Activated T-cell treated with anti-CD3 and anti-CD28 coated beads, Interleukin-2, amount 50 U/mL, for 48 hours (primary cell): ENCODE measurements at places on chromosomes 5 and 9.

- no peak for DNase-seq
Observed at GRCh38 chr9:111696796-111697195, 35.4 kb downstream of the GNG10 start.

GRCh38 chr9:32706004-32706724 lies 70.7 kb upstream of the TAF1L start:
- no peak for DNase-seq

GRCh38 chr9:96004379-96004778 lies 128.9 kb downstream of the ERCC6L2 start:
- no peak for DNase-seq

DNA sequence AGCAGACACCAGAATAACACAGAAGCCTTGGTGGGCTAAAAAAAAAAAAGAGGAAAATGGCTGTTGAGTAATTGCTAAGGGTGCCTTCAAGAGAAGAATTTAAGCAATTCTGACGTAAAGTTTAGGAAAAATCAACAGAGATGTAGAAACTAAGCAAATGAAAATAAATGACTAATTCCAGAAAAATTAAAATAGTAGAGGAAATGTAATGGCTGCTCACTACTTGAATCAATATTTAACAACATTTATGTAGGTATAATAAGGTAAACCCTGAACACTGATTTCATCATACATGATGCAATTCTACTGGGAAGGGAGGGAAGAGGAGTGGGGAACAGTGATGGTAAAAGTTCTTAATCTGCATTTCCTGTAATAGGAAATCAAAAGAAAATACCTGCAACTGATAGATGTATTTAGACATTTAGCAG lies 41.4 kb downstream of the PUM3 start:
- no peak for DNase-seq

- DNase-seq = no peak
Observed at GRCh38 chr5:87582149-87582548, 169.4 kb upstream of the CCNH start.

- no peak for DNase-seq
Observed at GRCh38 chr5:19608444-19609002, 379.5 kb downstream of the CDH18 start.

GRCh38 chr9:134455934-134456755 lies 129.9 kb downstream of the RXRA start:
- peak; percentile 78 for DNase-seq

- DNase-seq = no peak
Observed at GRCh38 chr5:5826911-5827310, 404.4 kb downstream of the ICE1 start.

DNA sequence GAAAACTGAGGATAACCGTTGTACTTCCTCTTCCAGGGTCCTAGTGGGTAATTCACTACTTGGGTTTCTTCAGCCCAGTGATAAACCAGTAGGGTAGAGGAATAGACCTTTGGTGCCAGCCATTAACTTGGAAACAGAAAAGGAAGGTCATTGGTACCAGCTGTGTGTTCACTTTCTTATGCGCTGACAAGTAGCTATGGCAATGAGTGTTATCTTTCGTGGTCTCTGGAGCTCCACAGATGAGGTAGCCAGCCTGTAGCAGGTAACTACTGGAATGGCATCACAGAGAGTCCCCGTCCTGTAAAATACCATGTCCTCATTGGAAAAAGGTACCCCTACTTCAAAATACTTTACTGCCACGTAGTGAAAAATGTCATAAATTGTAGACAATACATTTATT lies 2.3 kb downstream of the UHRF2 start:
- DNase-seq = no peak

- no peak for DNase-seq
Observed at GRCh38 chr9:109295221-109296130, 25.4 kb downstream of the EPB41L4B start.

DNA sequence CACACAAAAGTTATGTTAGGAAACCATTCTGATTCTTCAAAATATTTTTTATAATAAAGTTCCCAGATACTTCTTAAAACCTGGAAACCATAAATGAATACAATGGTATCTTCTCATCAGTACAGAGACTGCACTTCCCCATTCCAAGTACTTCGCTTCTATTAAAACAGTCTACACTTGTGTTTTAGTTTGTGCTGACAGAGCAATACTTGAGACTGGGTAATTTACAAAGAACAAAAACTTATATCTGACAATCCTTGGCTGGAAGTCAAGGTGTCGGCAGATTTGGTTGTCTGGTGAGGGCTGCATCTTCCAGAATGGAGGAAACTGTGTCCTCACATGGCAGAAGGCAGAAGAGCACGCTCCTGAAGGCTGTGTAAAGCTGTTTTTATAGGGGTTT lies 70.1 kb downstream of the RFX3 start:
- DNase-seq = no peak

- DNase-seq = no peak
Observed at GRCh38 chr9:114229295-114229694, 74.0 kb downstream of the COL27A1 start.

DNA sequence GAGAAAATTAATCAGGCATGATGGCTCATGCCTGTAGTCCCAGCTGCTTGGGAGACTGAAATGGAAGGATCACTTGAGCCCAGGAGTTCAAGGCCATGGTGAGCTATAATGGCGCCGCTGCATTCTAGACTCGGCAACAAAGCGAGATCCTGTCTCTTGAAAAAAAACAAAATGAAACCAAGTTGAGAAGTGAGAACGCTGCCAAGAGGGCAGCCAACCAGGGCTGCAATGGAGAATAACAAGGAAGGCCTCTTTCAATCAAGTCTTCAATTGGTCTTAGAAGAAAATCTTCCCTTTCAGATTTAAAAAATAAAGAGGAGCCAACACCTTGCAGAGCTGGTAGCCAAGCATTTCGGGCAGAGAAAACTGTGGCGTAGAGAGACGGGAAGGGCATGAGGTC lies 14.7 kb downstream of the KIAA1958 start:
- DNase-seq = no peak

- DNase-seq = peak; percentile 27
Observed at GRCh38 chr9:137025517-137025966, 2.5 kb downstream of the ABCA2 start.

DNA sequence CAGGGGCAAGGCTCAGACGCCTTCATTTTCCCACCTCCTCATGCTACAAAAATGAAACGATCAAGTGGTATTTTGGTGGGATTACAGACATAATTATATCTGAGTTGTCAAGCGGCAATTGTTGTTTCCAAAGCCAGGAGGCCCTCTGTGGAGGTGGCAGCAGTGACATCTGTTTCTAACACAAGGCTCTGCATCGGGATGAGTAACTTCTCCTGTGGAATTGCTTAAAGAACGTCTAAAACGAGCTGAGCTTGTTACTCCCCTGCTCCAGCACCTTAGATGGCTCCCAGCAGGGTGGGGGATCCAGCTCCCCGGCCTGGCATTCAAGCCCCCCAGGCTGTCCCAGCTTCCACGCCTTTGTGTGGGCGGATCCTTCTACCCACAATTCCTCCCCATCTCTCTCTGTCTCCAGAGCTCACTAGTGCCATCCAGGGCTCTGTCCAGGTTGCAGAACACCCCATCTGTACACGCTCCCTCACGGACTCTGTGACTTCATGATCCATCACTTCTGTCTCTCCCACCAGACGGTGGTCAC lies 36.8 kb downstream of the DAB2IP start:
- no peak for DNase-seq

GRCh38 chr5:16521521-16522483 lies 56.2 kb upstream of the ZNF622 start:
- no peak for DNase-seq

DNA sequence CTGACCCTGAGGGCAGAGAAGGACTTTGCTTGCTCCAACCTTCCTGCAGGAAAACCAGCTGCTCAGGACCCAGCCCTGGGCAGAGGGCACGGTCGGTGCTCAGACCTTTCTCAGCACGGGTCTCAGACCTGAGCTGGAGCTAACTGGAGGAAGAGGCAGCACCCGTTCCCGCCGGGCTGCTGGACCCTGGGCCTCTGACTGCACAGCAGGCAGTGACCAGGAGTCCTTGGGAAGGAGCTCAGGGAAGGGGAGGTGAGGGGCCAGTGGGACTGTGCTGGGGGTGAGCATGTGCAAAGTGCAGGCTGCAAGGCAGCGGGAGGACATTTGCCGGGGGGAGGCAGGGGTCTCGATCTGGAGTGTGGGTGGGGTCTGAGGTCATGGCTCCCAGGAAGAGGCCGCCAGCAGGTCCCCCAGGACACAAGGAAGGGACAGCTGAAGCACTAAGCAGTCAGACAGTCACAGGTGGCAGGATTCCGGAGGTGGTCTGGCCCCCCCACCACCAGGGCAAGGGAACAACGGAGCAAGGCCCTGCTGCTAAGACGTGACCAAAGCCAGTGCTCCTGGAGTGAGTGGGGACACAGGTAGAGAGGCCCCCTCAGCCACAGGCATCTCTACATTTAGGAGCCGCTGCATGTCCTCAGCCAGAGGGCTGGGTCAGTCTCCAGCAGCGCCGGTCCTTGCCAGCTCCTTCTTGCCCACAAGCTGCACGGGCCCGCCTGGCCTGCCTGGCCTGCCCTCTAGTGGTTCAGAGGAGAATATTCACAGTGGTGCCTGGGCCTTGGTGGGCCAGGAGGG lies 4.8 kb upstream of the DPM2 start:
- peak; percentile 67 for DNase-seq

DNA sequence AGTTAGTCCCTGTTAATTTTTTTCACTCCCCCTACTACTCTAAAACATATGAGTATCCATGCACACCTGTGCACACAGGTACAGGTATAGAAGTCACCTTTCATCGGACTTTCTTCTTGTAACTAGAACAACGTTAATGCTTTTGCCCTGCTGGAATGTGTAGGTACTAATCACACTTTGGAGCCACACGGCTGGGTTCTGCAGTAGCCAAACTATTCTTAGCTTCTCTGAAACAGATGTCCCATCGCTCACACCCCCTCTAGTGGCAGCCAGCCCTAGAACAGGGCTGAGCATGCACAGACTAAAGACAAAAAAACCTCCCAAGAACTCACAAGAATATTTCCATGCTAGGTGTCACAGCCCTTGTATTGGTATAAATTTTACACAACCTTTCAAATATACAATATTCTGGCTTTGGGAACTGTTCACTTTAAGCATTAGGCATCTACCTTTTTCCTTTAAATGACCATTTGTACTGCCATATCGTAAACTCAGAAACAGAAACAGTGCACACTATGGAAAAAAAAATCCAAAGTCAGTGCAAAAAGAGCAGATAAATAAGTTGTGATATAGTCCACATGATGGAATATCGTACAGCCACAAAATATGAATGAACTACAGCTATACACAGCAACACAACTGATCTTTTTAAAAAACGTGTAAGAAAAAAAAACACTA lies 64.0 kb downstream of the RETREG1 start:
- peak; percentile 68 for DNase-seq

DNA sequence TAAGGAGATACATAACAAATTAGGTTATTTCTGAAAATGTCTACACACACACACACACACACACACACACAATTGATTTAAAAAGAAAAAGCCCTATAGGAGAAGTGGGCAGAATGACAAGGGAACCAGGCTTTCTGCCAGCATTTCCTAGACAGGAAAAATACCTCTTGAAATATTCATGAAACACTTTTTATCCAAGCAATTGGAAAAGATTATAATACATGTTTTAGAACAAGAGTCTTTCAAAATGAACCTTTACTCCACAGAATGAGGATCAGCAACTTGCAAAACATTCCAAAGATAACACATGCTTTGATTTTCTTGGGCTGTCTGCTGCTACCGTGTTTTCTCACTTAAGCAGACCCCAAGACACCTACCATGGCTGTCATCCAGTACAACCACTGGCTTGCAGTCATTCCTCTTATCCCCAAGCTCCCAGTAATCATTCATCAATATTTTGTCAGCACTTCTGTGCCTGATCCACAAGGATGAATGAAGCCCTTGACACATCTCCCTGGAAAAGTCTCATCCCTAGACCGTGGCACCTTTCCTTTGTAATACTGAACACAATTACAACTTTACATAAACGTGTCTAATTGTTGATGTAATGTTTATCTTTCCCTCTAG lies 717.1 kb upstream of the ZNF608 start:
- no peak for DNase-seq

GRCh38 chr5:21654-22233 lies 70.2 kb upstream of the PLEKHG4B start:
- no peak for DNase-seq

DNA sequence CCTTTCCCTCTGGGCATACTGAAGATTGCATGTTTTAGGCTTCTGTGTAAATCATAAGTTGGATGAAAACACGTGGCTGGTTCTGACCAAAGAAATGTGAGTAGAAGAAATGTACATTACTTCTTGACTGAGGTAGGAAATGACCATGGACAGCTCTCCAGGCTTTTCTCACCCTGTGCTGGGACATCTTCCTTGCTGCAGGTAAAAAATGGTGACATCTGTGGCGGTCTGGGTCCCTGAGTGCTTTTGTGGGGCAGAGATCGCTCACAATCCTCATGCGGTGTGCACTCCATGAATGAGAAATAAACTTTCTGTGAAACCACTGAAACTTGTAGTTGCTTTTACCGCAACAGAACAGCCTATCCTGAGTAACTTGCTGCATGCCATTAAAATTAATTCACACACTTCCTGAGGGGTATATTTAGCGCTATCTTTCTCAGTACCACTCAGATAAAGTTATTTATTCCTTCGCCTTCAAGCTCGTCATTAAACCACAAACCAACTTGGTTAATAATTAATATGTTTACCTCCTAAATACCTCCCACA lies 730.4 kb downstream of the EFNA5 start:
- no peak for DNase-seq

DNA sequence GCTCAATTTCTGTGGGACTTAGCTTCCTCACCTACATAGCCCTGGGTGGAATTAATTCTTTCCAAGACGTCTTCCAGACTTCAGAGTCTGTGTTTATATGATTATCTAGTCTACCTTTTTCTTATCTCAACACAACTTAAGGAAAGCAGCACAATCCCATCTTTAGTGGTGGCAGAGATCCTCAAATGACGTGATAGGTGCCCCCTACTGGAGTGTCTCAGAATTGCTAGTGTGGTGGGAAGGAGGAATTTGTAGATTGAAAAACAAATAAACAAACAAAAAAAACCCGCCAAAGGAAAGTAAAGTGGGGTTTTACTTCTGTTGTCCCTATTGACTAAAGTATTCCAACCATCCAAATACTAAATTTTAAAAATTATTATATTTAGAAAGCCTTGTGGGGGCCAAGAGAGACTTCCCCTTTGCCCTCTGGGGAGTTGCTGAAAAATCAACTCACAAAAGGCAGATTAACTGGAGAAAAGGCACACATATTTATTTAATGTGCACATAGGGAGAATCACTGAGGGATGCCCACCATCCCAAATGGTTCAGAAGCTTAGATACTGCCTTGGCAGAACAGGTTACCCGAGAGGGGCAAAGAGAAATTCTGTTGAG lies 283.3 kb downstream of the TMEM167A start:
- DNase-seq = peak; percentile 49

DNA sequence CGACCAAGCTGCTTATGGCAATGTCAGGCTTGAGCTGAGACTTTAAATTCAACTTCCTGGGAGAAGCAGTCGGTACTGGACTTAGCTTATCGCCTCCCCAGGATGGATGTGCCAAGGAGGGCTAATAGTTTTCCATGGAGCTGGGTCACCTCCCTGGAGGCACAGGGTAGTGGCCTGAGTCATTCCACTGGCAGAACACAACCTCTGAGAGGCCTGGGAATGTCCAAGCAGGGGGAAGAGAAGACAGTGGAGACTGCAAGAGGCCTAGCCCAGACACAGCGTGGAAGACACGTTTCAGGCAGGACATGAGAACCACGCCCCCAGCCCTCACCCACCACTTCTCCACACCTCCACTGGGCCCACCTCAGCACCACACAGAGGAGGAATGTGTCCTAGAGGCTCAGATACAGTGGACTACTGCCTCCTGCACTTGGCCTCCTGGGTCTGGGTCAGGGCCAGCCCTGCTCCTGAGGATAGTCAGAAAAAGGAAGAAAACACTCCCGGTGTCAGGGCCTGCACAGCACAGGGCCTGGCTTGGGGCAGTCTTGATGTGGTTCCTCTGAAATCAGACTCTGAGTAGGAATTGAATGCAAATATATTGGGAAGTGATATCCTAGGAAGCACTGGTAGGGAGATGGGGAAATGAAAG lies 171.8 kb downstream of the FSTL4 start:
- no peak for DNase-seq
